ENCODE measurements at places on chromosomes 13 and 19.
A peak's percentile ranks its signal among the peaks of the same experiment; 100 is the strongest.

GRCh38 chr13:49627831-49628652 lies at the start of gene ARL11:
TSS of gene ARL11 (plus strand) at chr13:49628507. CDS start at chr13:49630448, 1,941 bp downstream.
- peak; percentile 79 for DNase-seq

- no peak for DNase-seq
Observed at GRCh38 chr19:39070888-39071287, 13.3 kb upstream of the ACP7 start.

DNA sequence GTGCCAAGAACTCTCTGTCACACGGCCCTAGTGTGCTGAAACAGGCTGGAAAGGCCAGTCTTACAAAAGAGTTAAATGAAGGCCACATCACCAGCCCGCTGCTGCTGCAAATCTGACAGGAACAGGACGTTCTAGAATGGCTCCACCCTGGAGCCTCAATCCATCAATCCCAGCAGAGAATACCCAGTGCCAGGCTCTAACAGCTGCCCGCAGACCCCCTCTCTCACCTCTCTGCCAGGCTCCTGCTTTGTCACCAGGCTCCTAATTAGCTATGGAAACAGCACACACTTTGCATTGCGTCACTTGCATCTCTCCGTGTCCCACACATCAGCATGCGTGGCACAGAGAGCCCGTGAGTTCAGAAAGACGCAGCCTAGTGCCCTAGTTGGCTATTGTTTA lies 314.1 kb downstream of the FOXO1 start:
- DNase-seq = peak; percentile 14

DNA sequence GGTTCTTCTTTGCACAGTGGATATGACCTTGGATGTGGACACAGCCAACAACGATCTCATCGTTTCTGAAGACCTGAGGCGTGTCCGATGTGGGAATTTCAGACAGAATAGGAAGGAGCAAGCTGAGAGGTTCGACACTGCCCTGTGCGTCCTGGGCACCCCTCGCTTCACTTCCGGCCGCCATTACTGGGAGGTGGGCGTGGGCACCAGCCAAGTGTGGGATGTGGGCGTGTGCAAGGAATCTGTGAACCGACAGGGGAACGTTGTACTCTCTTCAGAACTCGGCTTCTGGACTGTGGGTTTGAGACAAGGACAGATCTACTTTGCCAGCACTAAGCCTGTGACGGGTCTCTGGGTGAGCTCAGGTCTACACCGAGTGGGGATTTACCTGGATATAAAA lies 9.4 kb downstream of the RFPL4AL1 start:
- DNase-seq = no peak

DNA sequence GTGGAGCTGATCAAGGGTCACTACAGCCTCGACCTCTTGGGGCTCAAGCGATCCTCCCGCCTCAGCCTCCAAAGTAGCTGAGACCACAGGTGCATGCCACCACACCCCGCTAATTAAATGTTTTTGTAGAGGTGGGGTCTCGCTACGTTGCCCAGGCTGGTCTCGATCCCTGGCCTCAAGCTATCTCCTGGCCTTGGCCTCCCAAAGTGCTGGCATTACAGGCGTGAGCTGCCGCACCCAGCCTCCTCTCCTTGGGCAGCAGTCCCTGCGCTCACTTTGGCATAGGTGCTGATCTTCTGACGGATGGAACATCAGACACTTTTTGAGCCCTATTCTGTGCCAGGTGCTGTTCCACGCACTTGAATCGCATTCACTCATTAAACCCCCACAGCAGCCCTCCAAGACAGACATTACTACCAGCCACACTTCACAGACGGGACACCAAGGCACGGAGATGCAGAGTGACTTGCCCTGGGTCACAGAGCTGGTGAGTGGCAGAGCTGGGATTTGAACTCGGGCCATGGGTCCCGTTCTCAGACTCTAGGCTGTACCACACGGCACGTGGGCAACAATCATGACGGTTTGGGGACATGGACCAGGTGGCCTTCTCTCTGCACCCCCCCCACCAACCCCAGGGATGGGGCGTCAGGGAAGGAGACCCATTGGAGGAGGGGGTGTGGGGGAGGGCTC lies 3.2 kb downstream of the MEIS3 start:
- no peak for DNase-seq

- no peak for DNase-seq
Observed at GRCh38 chr13:100675661-100676129, 1.1 kb upstream of the TMTC4 start.

DNA sequence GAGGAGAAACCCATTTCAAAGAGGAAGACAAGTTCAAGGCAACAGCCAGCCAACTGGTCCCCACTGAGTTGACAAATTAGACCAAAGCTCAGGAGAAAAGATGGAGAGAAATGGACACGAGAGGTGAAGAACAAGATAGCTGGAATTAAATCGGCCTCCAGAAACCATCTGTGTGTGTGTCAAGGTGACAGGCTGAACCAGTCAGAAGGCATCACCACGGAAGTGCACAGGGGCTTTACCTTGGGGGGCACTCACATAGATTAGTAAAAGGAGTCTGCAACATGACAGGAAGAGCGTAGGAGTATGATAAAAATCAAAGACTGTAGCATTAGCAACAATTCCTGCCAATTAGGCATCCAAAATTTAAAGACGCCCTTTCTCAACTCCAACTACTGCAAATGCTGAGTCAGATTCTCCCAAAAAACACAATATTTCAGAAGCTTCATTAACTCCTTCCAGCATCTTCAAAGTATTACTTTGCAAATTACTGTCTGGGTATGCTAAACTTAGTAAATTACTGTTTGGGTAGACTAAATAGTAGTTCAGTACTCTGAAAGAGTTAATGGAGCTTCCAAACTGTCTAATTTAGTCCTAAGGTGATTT lies 66.2 kb downstream of the FOXO1 start:
- no peak for DNase-seq

DNA sequence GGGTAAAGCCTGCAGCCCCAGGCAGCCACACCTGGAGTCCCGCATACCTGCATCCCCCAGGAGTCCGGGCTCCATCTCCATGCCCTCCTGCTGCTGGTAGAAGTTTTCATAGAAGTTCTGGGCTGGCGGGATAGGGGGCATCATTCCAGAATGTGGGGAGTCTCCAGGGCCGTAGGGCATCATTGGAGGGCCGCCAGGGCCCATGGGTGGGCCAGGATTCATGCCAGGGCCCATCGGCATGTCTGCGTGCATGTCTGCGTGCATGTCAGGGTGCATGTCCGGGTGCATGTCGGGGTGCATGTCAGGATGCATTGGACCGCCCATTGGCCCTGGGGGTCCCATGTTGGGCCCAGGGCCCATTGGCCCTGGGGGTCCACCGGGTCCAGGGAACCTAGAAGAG lies 23.3 kb upstream of the TMEM160 start:
- DNase-seq = no peak

DNA sequence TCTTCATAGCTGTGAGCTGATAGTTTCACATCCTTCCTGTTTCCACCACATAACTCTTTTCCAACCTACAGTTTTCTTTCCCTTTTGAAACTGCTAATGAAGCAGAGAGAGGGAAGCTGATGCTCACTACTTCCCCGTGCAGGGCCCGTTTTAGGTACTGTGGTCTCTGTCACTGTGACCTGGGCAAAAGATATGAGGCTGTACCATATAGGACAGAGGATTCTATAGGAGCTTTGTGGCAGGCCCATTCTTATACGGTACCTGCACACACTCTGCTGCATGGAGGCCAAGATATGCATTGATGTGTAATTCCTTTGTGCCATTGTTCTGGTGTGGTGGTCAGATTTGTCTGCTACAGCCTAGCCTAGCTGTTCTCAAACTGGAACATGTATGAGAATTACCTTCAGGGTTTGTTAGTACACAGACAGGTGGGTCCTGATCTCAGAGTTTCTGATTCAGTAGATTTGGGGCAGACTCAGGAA lies 577.3 kb downstream of the LMO7 start:
- no peak for DNase-seq

GRCh38 chr13:41611385-41611784 lies 154.0 kb downstream of the RGCC start:
- DNase-seq = no peak

- DNase-seq = no peak
Observed at GRCh38 chr13:30849611-30850010, 56.5 kb upstream of the MEDAG start.

- DNase-seq = no peak
Observed at GRCh38 chr13:105377452-105377851, 1158.0 kb downstream of the EFNB2 start.

DNA sequence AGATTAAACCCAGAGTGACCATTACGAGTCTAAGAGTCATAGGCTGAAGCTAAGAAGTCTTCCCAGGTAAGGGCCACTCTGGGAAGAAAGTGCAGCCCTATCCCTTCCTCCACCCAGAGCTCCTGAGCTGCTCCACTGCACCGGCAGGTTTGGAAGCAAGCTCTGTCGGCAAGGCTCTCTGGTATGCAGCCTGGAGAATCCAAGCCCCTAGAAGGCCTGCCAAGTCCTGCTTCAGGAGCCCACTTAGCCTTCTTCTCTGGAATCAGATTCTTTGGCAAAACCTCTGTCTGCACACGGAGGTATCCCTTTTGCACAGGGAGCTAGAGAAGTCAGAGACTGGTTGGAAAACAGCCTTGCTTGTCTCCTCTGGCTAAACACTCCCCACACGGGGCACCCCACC lies 58.5 kb downstream of the CEBPG start:
- no peak for DNase-seq

DNA sequence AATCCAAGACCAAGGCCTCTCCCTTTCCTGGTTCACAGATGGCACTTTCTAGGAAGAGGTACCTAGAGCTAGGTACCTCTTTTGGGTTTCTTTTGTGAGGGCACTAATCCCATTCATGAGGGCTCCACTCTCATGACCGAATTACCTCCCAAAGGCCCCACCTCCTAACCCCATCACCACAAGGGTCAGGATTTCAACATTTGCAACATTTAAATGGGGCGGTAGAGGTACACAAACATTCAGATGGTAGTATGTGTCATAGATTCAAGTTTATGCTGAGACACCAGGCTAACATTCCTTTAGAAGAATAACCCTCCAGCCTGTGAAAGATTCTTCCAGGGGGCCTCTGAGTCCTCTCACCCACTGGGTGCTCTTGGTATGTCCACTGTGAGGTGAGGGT lies 116.3 kb downstream of the FOXO1 start:
- no peak for DNase-seq

GRCh38 chr19:15253513-15253912 lies 21.3 kb upstream of the EPHX3 start:
- DNase-seq = no peak

DNA sequence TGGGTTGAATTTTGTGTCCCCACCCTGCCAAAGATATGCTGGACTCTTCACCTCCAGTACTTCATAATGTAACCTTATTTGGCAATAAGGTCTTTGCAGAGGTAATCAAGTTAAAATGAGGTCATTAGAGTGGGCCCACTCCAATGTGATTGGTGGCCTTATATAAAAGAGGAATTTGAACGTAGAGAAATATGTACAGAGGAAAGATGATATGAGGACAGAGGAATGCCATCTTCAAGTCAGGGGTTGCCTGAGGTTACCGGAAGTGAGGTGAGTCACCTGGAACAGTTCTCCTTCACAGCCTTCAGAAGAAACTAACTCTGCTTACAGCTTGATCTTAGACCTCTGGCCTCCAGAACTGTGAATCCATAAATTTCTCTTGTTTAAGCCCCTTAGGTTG lies 69.9 kb downstream of the GPC5 start:
- DNase-seq = no peak

DNA sequence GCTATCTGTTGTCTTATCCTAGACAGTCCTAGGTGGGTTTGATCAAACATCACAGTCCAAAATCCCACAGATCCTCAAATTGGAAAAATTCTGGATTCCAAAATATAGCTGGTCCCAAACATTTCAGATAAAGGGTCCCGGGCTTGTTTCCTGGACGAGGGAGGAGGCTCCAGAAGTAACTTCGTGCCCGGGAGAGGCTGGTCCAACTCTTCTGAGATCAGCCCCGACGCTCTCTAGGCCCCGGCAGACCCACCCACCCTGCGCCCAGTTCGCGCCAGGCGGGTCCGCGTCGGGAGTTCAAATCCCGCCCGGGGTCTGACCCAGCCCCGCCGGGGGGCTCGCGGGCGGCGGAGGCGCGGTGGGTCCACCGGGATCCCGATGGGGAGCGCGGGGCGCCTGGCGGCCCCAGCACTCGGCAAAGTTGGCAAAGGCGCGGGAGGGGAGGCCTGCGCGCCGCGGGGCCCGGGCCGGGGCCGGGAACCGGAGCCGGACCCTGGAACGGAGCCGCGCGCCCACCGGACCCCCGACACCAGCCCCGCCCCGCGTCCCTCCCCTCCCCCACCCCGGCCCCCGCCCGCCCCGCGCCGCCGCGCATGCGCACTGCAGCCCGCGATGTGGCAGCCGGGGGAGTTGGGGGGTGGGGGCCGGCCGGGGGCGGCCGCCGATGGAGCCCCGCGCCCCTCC lies 513 bp downstream of the MIER2 start:
- DNase-seq = no peak

- no peak for DNase-seq
Observed at GRCh38 chr13:67223742-67224141, 6.4 kb downstream of the PCDH9 start.

GRCh38 chr13:84455143-84455905 lies 573.0 kb upstream of the SLITRK1 start:
- no peak for DNase-seq

DNA sequence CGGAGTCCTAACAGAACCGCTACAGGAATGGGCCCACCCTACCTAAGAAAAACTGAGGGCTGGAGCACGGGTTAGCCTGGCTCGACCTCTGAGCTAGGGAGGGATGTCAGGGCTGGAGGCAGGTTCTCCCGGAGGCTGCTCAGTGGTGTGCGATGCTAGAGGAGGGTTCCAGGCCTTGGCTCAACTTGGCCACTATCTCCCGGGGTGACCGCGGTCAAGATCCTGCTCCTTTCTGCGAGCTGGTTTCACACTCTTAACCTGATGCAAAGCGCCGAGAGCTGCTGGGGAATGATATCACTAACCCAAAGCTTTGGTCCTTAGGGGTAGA lies 301 bp downstream of the POP4 start:
- no peak for DNase-seq

GRCh38 chr19:29311191-29311790 lies 98.3 kb upstream of the UQCRFS1 start:
- no peak for DNase-seq

GRCh38 chr13:19184176-19184575 lies 2.6 kb upstream of the TUBA3C start:
- DNase-seq = no peak

DNA sequence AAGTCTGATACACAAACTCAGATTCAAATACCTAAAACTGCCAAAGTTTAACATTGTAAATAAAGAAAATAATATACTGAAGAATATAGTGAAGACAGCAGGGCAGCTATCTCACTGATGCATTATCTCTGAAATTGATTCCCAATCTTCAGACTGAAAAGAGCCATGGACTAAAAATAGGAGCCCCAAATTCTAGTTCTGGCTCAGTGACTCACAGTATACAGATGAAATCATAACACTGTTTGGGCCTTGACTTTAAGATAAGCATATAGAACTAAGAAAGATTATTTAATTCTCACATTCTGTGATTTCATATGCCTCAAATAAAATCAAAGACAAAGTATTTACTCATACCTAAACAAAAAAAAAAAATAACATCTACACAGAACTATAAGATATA lies 53.9 kb downstream of the RBM26 start:
- no peak for DNase-seq

- DNase-seq = peak; percentile 35
Observed at GRCh38 chr13:28356561-28357021, 138.3 kb downstream of the FLT1 start.

GRCh38 chr19:4416268-4416667 lies 13.8 kb downstream of the CHAF1A start:
- DNase-seq = no peak

- no peak for DNase-seq
Observed at GRCh38 chr19:7540761-7541474, 5.4 kb downstream of the PNPLA6 start.

All from inflammatory macrophage treated with lipopolysaccharide for 1 hour (primary cell).